ENCODE measurements at places on chromosomes 16 and 17. TPM values are rescaled to one million over a fixed set of nuclear protein-coding genes. Genes with fewer than 3 reads are reported as not detected.
A peak's percentile ranks its signal among the peaks of the same experiment; 100 is the strongest.

The ZG16 gene
- not detected for total RNA-seq

GRCh38 chr16:54309341-54309740 lies 22.8 kb upstream of the IRX3 start:
- no peak for ATAC-seq

DNA sequence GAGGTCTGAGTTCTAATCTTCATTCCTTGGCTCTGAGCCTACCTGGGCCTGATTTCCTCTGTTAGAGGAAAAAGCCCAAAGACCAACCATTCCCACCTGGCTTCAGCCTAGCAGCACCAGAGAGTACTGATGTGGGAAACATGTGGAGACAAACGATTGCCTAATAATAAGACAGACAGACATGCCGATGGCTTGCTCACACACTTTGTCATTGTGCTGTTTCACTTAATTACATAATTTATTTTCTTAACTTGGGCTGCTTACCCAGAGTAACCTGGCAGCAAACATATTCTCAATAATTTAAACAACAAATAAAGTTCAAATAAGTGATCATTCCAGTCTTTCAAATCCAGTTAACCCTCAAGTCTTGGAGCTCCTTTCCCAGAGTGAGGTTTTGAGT lies 83.4 kb downstream of the MAF start:
- no peak for ATAC-seq

- peak; percentile 19 for ATAC-seq
Observed at GRCh38 chr16:24858219-24859041, 12.7 kb downstream of the SLC5A11 start.

- ATAC-seq: peak; percentile 73
Observed at GRCh38 chr16:1414532-1415260, at the start of gene UNKL. UNKL (minus strand) TSS chr16:1414704; CDS start chr16:1414691, 13 bp downstream.

DNA sequence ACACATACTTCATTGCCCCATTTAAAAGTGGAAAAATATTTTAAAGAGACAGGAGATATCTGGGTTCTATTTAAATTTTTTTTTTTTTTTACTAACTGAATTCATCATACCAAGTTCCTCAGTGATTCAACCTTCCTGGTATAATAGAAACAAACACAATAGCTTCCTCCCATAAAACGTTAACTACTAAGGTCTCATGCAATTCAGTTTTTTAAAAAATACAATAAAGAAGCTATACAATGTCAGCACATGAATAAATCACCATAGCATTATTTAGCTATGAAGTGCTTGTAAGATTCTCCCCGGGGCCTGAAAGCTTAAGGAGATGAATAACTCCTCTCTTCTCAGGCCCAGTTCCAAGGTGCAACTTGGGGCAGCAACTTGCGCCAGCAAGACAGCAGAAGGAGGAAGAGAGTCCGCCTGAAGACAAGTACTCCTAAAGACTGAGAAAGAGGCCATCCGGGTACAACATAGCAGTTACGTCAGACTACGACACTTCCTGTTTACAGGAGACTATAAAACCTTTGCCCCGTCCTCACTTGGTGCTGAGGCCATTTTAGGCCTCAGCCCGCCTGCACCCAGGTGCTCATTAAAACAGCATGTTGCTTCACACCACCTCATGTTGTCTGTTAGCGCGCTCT lies 81.5 kb downstream of the MYO1D start:
- no peak for ATAC-seq

DNA sequence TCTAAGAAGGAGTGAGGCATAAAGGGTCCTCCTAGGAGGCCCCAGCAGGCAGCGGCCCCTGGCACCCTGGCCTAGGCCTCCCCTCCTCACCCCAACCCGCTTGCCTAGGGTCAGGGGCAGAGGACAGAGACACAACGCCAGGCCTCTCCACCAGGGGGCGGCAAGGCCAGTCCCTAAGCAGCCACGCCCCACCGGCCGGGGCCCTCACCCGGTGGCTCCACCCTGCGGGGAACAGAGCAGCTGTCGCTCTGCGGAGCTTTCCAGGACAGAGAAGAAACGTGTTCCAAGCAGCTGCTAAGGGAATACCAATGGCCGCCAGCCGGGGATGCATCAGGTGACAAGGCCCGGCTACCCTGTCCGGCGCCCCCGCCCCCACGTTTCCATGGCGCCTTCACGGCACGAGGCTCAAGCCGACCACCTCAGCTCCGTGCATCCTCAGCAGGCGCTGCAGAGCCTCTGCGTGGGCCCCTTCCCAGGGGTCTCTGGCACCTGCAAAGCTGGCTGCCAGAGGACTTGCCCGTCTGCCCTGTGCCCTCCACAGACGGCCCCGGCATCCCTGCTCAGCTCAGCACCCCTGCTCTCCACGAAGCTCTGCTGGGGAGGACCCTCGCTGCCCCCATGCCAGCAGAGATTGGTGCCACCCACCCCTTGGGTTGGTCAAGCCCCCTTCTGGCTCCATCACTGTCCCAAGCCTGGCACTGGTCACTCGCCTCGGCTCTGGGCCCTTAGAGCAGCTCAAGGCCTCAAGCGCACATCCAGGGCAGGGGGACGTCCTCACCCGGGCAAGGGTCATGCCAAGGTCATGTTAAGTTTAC lies 5.6 kb downstream of the ZNF598 start:
- peak; percentile 95 for ATAC-seq

The CCDC102A gene
- 21.2 TPM for total RNA-seq

GRCh38 chr17:258045-258734 lies 76.7 kb upstream of the DOC2B start:
- ATAC-seq: no peak

GRCh38 chr17:69779378-69780214 lies 295.4 kb upstream of the KCNJ16 start:
- no peak for ATAC-seq

- peak; percentile 77 for ATAC-seq
Observed at GRCh38 chr17:66677201-66677981, 157.5 kb upstream of the CACNG5 start.

DNA sequence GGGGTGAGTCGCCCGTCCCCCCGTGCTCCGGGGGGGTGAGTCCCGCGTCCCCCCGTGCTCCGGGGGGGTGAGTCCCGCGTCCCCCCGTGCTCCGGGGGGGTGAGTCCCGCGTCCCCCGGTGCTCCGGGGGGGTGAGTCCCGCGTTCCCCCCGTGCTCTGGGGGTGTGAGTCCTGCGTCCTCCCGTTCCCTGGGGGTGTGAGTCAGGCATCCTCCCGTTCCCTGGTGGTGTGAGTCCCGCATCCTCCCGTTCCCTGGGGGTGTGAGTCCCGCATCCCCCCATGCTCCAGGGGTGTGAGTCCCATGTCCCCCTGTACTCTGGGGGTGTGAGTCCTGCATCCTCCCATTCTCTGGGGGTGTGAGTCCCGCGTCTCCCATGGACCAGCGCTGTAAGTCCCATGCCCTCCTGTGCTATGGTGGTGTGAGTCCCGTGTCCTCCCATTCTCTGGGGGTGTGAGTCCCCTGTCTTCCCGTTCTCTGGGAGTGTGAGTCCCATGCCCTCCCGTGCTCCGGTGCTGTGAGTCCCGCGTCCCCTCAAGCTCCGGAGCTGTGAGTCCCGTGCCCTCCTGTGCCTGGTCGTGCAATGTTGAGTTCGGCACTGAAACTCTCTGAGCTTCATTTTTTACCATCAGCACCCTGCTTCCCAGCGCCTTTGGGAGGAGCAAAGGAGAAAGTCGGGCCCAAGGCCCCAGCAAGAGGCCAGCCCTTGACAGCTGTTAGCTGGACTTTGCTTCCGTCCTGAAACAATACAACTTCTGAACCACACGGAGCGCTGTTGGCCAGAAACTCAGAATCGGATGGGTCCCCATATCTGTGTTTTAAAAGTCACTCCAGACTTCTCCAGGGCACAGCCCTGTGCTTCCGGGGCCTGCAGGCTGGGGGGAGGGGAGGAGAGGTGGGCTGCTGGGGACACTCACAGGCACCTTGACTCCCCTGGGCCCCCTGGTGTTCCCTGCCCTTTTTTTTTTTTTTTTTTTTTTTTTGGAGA lies 11.5 kb upstream of the ZC3H18 start:
- ATAC-seq: no peak

GRCh38 chr17:35841505-35841904 lies 27.2 kb downstream of the HEATR9 start:
- no peak for ATAC-seq

DNA sequence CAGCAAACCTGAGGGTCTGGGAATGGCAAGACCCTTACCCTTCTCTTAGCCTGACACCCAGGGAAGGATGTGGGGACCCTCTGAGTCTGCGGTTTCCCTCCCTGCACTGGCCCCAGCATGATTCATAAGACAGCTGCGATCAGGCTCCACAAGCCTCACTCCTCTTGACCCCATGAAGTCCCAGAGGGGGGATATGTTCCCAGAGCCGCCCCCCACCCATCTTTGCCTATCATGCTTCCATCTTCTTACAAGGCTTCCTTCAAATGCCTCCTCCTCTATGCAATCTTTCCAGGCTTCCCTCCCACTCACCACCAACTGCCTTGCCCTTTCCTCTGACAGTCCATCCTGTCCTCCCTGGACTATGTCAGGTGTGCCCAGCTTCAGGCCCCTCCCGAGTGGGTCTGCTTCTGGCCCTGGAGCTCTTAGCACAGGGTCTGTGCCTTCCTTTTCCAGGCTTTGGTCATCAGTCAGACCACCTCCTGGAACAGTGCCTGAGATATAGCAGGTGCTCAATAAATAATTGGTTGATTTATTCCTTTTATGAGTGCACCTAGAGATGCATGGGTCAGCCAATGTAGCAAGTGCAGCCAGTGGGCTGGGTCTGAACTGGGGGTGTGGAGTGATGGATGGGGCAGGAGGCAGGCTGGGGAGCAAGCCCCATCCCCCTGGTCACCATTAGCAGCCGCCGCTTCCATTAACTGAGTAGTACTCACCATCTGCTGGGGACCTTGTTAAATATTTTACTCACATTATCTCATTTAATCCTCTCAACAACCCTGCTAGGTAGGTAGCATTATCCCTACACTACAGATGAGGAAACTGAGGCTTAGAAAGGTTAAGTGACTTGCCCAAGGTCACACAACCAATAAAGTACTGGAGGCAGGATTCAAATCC lies 8.4 kb downstream of the DLX3 start:
- no peak for ATAC-seq

GRCh38 chr16:88672776-88673175 lies 9.9 kb upstream of the MVD start:
- no peak for ATAC-seq

- no peak for ATAC-seq
Observed at GRCh38 chr17:80706463-80706867, 161.8 kb downstream of the RPTOR start.

- no peak for ATAC-seq
Observed at GRCh38 chr17:34730816-34731215, 151.4 kb downstream of the TMEM132E start.

DNA sequence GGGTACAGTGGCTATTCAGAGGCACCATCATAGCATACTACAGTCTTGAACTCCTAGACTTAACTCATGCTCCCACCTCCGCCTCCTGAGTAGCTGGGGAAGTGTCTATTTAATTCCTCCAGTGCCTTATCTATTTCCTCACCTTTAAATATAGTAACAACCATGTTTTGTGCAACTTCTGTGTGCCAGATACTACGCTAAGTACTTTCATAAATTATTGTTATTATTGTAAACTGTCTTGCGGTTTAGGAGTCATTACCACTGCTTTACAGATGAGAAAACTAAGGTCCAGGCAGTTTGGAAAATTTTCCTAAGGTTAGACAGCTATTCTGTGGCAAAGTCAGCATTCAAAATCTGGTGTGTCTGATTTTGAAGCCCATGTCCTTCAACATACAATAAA lies 359.1 kb upstream of the XYLT1 start:
- ATAC-seq: no peak

- peak; percentile 66 for ATAC-seq
Observed at GRCh38 chr17:63445954-63446752, at the start of gene CYB561. CYB561 (minus strand) TSS chr17:63446306; CDS start chr17:63437547, 8,759 bp downstream.

GRCh38 chr17:73643852-73644144 lies 447 bp downstream of the SDK2 start:
- no peak for ATAC-seq

DNA sequence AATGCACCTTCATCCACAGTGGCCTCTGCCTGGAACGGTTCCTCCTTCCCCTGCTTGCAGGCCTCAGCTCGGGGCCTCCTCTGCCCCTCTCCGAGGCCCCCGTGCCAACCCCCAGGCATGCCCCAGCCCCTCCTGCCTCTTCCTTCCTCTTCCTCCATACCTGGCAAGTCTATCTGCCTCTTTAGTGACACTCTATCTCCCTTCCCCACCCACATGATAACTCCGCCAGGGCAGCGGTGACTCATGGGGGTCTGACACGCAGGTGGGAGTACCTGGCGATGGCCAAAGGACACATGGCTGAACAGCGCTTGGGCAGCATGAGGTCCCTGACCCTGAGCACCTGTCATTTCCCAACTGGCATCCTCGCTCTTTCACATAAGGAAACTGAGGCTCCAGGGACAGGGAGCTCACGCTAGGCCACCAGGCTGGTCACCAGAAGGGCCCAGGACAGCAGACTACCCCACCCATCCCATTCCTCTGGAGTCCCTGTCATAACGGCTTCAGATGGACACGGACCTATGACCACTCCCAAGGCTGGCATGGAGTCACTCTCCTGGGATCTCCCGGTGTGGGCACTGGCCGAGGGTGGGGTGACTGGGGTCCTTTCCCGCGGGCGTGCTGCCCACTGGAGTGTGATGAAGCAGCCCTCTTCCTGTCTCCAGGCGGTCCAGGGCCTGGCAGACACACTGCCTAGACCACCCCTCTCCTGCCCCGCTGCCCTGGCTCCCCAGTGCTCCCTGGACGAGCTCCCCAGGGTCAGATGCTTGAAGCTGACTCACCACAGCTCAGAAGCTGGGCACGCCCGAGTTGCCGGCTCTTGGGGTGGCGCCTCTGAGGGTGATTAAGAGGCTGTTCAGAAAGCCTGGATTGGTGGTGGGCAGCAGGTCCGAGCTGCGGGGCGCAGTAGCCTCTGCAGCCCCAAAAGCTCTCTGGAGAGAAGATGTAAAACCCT lies 100.6 kb downstream of the ENGASE start:
- no peak for ATAC-seq

The MT1A gene
- 1.5 TPM for total RNA-seq

The CDH11 gene
- not detected for total RNA-seq

The FDXR gene
- total RNA-seq: 56.7 TPM

- ATAC-seq: peak; percentile 73
Observed at GRCh38 chr17:78474614-78475146, 96.2 kb downstream of the PGS1 start.
